WTC11 (cell line): ENCODE measurements at places on chromosomes 7 and 10. TPM values are rescaled to one million over a fixed set of nuclear protein-coding genes. Genes with fewer than 3 reads are reported as not detected.

GRCh38 chr7:116940689-116941370 is 12.5 kb upstream of the ST7 start:
- H3K27ac ChIP-seq: no peak overlapping the region
- no peaks in the 10 kb centered on the region; the same call in 1 of the 2 replicates for H3K27me3 ChIP-seq
- DNase-seq: no peak
- H3K36me3 ChIP-seq: no peaks in the 10 kb centered on the region

DNA sequence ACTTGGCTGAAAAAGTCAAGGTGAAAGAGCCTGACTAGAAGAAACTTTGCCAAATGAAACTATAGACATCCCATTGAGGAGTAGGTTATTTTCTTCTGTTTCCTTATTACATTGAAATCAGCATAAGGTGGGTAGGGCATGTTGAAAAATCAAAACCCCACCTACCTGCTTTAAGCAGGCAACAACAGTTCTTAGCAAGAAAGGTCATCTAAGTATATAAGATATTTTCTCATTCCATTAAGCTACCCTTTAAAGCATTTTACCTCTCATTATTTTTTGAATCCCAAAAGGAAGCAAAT is 30.8 kb downstream of the ACADSB start:
- H3K27me3 ChIP-seq: no peaks in the 10 kb centered on the region
- peaks cover 10% of the 10 kb centered on the region for H3K4me1 ChIP-seq
- H3K4me3 ChIP-seq: no peak overlapping the region
- no peak for DNase-seq
- no peak overlapping the region for H3K27ac ChIP-seq
- peaks cover 5% of the 10 kb centered on the region; the same call in 1 of the 2 replicates for H3K36me3 ChIP-seq

DNA sequence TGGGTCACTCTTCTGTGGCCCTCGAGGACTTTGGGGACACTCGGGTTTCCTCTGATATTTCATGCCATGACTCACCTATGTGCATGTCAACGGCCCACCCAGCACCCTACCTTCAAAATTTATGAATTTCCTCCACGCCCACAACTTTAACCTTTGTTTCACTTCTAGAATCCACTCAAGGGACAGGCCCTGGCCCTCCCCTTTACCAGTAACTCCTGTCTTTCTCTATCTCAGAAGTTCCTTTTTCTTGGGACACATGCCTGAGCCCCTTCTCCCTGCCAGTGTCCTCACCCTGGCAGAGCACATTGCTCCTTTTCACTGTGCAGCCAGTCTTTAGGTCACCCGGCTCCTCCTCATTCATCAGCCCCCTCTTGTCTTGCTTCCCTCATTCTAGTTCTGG is 282.5 kb upstream of the KLF6 start:
- no peaks in the 10 kb centered on the region; the same call in 1 of the 2 replicates for H3K4me1 ChIP-seq
- H3K27ac ChIP-seq: no peak overlapping the region
- no peak overlapping the region for H3K4me3 ChIP-seq
- no peaks in the 10 kb centered on the region for H3K36me3 ChIP-seq

The SPDYE11 gene
- total RNA-seq: not detected in 3 replicates

GRCh38 chr7:31497516-31497915 is 16.4 kb upstream of the ITPRID1 start:
- H3K4me3 ChIP-seq: no peak overlapping the region
- H3K4me1 ChIP-seq: peaks cover 33% of the 10 kb centered on the region
- DNase-seq: no peak
- peaks cover 2% of the 10 kb centered on the region; the same call in 1 of the 2 replicates for H3K36me3 ChIP-seq

- H3K27ac ChIP-seq: no peak overlapping the region
- peaks cover 96% of the 10 kb centered on the region for H3K27me3 ChIP-seq
- H3K36me3 ChIP-seq: no peaks in the 10 kb centered on the region
- peak overlapping the region; percentile 64 for H3K4me3 ChIP-seq
These were observed 751 bp downstream of the PAX2 start for GRCh38 chr10:100745882-100746783.

GRCh38 chr10:49353895-49354566 is 41.9 kb downstream of the DRGX start:
- H3K4me1 ChIP-seq: peaks cover 10% of the 10 kb centered on the region; the same call in 1 of the 2 replicates
- no peak overlapping the region for H3K4me3 ChIP-seq
- DNase-seq: no peak
- H3K36me3 ChIP-seq: no peaks in the 10 kb centered on the region

The MACROH2A2 gene
- total RNA-seq: 33.0 to 35.4 TPM (median 33.5 TPM) in 3 replicates

The TLX1 gene
- 2.1 to 4.6 TPM (median 2.3 TPM) in 3 replicates for total RNA-seq

- no peak for DNase-seq
- H3K36me3 ChIP-seq: no peaks in the 10 kb centered on the region
- H3K4me3 ChIP-seq: peak overlapping the region; percentile 94
These were observed 654 bp downstream of the ALKBH4 start for GRCh38 chr7:102463841-102464576.

The BUD31 gene
- total RNA-seq: 98.4 to 99.5 TPM (median 98.7 TPM) in 3 replicates

The MKX gene
- 0.87 to 1.8 TPM (median 1.2 TPM) in 3 replicates for total RNA-seq

- H3K27me3 ChIP-seq: no peaks in the 10 kb centered on the region
- H3K36me3 ChIP-seq: no peaks in the 10 kb centered on the region
- H3K4me1 ChIP-seq: peaks cover 13% of the 10 kb centered on the region
- no peak overlapping the region for H3K27ac ChIP-seq
- DNase-seq: no peak
These were observed 214.2 kb downstream of the PRKG1 start for GRCh38 chr10:51288511-51288910.

The MYH16 gene
- total RNA-seq: not detected in 3 replicates

DNA sequence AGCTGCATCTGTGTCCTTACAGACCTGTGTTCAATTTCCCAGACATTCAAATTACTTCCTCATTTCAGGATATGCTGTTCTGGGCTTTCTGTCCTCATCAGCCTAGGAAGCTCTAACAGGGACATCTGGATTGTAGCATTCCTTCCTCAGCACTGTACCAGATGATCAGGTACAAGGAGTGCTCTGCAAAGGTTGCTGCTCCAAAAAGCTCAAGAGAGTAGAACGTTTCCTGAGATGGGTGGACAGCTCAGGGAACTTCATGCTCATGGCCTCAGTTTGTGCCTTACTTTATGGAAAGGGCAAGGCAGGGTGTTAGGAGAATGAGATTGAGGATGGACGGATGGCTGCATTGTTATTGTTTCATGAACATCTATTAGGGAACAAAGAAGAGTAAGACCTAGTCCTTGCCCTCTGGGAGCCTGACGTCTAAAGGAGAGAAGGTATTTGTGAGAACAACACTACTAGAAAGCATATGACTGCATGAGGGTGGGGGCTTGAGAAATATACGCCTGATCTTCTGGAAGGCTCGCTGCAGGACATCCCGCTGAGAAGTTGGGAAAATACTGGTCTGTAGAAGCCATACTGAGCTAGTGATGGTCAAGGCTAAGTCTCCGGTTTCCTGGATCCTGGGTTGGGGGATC is 10.5 kb upstream of the ZNF212 start:
- H3K36me3 ChIP-seq: 0 out of 2 replicates have a peak, but pooled peaks cover 3% of the 10 kb centered on the region
- DNase-seq: no peak
- H3K4me3 ChIP-seq: no peak overlapping the region
- no peak overlapping the region for H3K27ac ChIP-seq

DNA sequence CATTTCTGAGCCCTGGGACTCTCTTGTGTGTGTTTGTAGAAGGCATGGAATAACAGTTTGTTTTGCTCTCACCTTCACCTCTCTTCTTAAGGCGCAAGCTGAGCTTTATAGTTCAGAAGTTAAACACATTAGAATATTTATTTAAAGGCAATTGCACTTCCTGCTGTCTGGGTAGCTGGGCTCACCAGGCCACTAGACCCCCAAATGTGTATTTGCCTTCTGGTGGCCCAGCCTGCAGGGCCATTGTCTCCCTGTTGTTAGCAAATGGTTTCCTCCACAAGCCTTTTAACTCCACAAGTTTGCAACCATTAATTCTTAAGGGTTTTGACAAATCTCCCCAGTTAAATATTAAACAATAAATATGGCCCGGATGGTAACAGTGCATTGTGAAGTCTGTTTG is 31.1 kb upstream of the NEUROD6 start:
- H3K4me1 ChIP-seq: peaks cover 45% of the 10 kb centered on the region
- peaks cover 67% of the 10 kb centered on the region for H3K27me3 ChIP-seq
- no peaks in the 10 kb centered on the region for H3K36me3 ChIP-seq
- no peak overlapping the region for H3K4me3 ChIP-seq
- no peak overlapping the region for H3K27ac ChIP-seq

The TMEM26 gene
- total RNA-seq: 1.4 to 1.6 TPM (median 1.6 TPM) in 3 replicates

- H3K27ac ChIP-seq: no peak overlapping the region
- H3K36me3 ChIP-seq: no peaks in the 10 kb centered on the region
- no peaks in the 10 kb centered on the region for H3K27me3 ChIP-seq
- no peak for DNase-seq
- no peak overlapping the region for H3K4me3 ChIP-seq
These were observed 173.5 kb downstream of the KCNMA1 start for GRCh38 chr10:77463967-77464745.

The ANKRD1 gene
- not detected in 3 replicates for total RNA-seq

- peaks cover 28% of the 10 kb centered on the region for H3K4me1 ChIP-seq
- no peaks in the 10 kb centered on the region for H3K36me3 ChIP-seq
- no peak for DNase-seq
- H3K27me3 ChIP-seq: no peaks in the 10 kb centered on the region; the same call in 1 of the 2 replicates
- no peak overlapping the region for H3K4me3 ChIP-seq
- H3K27ac ChIP-seq: no peak overlapping the region
These were observed 136.5 kb downstream of the JCAD start for GRCh38 chr10:29922892-29923291.
